Lung microvascular endothelial cell (primary cell): ENCODE measurements at places on chromosomes 13 and 19.

DNA sequence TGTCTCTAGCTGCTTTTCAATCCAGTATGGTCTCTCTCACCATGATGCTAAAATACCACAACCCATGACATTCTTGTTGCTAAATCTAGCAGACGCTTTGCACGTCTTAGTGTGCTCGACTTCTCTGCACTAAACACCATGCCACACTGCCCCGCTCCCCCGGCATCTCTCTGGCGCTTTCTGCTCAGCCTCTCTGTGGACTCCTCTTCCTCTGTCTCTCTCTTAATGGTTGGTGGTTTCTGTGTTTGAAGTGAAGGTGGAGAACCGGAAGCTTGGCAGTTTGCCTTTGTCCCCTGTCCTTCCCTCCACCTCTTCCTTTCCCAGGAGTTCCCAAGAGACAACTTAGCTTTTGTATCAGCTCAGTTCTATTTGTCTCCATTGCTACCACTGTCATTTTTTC, 8.8 kb downstream of the ERCC5 start:
- no peak for DNase-seq

- no peak for DNase-seq
Measured at GRCh38 chr19:58183817-58184215, 955 bp downstream of the ZNF274 start.

GRCh38 chr13:76992548-76993001, 694 bp downstream of the CLN5 start:
- DNase-seq: peak; percentile 39

DNA sequence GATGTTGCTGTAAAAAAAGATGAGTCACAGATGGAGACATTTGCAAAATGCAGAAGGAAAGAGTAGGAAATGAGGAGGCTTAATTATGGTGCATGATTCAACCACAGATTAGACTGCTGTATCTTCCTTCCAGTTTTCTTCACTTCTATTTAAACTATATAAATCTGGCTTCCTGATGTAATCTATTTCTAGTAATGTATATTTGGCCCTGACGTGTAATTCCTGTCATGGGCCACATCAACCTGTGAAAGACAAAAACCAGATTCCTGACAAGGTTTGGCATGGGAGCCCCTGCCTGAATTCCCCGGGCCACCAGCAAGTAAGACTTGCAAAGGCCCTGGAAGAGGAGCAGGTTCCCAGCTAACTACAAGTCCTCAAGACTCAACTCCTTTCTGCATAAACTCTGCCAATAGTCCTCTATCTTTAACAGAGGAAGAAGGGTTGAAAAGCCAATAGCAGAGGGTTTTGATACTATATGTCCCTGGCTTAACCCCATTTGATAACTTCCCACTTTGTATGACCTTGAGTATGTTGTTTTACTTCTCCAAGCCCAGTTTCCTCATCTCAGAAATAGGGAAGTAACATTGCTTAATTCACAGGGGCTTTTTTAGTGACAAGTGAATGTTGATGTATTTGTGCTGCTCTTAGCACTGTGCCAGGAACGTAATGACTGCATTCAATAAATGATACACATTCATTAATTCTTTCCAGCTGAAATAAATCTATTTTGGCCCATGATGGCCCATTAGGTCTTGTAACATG, 172.7 kb downstream of the SPRY2 start:
- no peak for DNase-seq
